ENCODE measurements at places on chromosomes 6 and 20.

DNA sequence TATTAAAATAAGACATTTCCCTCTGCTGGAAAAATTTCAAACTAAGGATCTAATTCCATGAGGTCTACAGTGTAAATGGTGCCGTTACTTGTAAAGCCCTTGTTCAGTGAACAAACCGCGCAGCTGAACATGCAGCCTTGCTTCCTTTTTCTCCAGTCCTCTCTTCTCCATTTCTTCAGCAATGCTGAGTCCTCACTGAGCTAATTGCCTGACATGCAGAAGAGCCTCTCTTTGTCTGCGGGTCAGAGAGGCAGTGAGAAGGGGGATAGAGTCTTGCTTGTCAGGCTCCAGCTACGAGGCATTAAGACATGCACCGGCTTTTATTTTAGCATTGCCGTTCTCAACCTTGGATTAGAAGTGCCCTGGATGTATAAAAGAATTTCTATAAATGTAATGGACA, 25.7 kb downstream of the ZDHHC14 start:
- no peak for DNase-seq

- DNase-seq: no peak
Measured at GRCh38 chr6:97440590-97441176, 157.7 kb upstream of the MMS22L start.

- peak; percentile 49 for DNase-seq
Measured at GRCh38 chr6:38131527-38131965, 312.0 kb downstream of the ZFAND3 start.

DNA sequence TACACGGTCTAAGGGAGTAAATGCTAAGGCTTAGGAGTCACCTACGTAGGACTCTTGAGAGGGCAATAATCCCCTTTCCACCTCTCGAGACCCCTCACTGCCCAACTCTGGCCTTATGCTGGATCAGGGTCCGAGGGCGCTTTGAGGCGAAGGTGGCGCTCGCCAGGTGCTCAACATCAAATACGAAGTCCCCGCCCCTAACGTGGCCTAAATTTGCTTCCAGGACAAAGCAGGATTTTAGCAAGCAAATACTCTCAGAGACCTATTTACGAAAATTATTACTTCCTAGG, 406 bp upstream of the TRIM26 start:
- no peak for DNase-seq
